Right hindlimb (tissue), 1 donor: ENCODE measurements at places on chromosomes 4 and X.

- peak; percentile 14 for DNase-seq
These were observed 842.1 kb upstream of the HTR2C start for GRCh38 chrX:113741744-113742143.

DNA sequence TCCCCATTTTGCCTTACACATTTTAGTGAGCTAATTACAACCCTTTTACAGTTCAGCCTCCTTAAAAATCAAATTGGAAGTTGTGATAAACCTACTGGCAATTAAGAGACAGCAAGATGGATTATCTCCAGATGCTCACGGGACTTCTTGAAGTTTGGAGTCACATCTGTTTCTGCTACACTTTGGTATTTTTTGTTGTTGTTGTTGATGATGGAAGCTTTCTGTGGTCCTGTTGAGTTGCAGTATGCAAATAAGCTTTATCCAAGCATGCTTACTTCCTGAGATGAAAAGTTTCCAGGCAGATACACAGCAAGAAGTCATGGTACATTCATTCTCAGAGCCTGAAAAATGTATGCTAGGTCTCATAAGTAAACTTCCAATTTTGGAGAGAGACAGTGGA lies 670.0 kb upstream of the AMOT start:
- DNase-seq, result no peak

DNA sequence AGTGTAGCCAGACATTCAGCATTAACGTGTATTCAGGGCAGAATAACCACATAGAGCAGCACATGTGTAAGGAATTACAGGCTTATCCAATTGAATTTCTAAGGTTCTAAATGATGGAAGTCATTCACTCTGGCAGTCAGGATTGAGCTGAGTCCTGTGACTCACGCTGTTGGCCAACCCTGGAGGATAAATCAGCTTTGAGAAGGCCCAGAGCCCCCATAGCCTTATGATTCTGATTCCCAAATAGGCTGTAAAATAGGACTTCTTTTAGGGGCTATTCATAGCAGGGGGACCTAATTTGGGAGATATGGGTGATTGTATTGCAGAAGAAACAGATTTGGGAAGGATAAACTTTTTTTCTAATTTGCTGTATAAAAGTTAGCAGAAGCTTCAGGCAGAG lies 8.1 kb upstream of the HPF1 start:
- DNase-seq, result no peak

DNA sequence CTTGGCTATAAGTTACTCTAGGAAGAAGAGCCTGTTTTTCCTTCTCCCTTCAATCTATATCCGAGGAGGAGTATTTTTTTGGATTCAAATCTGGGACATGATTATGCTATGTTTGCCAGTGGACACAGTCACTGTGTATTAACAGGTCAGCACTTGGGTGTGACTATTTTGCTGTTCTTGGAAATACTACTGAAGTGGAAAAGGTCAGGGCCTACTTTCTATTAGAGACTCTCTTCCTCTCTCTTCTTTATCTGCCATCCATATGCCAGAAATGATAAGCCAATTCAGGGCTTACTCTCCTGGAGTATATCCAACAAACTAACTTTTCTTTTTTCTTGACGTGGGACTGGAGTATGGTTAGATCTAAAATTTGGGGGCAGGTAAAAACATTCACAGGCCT lies 40.5 kb downstream of the MID1IP1 start:
- DNase-seq, result no peak

DNA sequence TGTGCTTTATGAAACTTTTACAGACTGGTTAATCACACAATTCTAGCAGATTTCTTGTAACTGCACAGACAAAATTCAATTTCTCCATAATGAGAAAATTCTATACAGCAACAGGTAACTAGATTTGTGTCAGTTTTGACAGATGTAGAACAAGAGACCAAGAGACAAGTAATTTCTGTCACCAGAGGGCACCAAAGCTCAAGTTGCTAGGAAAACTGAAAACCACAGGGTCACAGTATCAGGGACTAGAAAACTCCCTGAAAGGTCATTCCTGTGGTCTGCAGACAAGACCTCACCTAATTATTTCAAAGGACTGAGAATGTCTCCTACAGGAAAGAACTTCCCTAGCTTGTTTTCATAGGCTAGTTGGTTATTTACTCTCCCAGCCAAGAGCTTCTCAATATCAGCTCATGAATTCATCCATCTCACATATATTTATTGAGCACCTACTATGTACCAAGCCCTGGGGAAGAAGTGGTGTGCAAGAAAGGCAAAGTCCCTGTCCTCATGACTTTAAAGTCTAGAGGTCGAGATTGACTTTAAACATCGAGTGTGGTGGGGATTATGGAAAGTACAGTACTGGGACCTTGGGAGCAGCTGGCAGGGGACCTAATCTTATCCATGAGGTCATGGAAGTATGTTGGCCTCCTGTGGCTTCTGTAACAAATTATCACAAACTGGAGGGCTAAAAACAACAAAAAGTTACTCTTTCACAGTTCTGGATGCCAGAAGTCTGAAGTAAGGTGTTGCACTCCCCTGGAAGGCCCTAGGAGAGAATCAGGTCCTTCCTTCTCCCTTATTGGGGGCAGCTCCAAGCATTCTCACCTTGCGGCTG lies 47.8 kb upstream of the SETD7 start:
- DNase-seq, result no peak

DNA sequence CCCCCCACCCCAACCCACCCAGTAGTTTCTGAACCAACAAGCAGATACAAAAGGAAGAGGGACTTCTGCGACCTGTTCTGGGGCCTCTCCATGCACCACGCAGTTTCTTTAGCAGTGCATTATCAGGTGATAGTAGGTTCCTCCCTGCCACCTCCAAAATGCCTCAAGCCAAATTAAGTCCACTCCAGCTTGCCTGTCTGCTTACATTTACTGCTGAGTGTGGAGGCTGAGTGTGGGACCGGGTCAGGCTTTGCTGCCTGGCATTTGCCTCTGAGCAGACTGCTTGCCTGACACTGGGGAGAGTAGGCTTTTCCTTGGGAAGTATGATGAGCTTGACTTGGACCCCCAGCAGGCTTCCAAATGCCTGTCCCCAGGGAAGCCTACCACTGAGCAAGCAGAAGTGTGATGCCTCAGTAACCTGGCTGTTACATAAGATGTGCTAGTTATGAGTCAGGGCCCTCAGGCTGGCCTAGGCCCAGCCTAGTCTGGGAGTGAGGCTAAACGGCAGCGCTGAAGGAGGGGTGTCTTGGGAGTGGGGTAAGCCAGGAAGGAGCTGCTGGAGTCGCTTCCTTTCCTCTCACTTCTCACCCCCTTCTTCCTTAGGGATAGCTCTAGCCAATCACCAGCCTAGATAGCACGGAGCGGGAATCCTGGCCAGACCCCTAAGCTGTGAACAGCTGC lies 9.0 kb downstream of the TSC22D3 start:
- peak; percentile 53 for DNase-seq

DNA sequence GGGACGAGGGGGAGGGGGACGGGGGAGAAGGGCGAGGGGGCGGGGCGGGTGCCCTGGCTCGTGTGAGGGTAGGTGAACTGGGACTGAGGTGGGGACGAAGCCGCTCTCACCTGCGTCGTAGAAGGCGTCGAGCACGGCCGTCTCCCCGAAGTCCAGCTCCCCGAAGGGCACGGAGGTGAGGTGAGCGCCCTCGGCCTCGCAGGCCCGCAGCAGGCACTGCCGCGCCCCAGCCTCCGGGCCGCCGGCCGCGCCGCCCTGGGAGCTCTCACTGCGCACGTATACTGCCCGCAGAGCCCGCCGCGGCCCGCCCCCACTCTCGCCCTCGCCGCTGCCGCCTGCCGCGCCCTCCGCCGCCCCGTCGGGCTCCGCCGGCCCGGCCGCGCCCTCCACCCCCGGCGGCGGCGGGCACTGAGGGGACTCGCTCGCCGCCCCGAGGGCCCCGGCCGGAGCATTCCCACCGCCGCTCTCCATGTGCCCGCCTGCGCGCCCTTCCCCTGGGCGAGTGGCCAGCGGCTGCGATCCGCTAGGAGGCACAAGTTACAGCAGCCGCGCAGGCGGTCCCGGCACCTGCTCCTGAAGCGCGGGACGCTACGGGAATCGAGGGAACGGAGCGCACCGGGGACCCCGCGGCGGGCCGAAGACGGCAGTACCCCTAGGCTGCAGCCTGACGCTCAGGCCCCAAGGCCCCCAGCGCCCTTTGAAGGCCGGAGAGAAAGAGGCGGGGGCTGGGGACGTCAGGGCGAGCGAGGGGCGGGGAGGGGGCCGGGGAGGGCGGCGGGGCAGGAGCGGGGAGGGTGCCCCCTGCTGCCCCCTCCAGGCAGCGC lies at the start of gene MAP3K15:
TSS of gene MAP3K15 (minus strand) at position 718 of the 824 bp plus-strand sequence. CDS start at position 471, 247 bp downstream.
- peak; percentile 21 for DNase-seq

DNA sequence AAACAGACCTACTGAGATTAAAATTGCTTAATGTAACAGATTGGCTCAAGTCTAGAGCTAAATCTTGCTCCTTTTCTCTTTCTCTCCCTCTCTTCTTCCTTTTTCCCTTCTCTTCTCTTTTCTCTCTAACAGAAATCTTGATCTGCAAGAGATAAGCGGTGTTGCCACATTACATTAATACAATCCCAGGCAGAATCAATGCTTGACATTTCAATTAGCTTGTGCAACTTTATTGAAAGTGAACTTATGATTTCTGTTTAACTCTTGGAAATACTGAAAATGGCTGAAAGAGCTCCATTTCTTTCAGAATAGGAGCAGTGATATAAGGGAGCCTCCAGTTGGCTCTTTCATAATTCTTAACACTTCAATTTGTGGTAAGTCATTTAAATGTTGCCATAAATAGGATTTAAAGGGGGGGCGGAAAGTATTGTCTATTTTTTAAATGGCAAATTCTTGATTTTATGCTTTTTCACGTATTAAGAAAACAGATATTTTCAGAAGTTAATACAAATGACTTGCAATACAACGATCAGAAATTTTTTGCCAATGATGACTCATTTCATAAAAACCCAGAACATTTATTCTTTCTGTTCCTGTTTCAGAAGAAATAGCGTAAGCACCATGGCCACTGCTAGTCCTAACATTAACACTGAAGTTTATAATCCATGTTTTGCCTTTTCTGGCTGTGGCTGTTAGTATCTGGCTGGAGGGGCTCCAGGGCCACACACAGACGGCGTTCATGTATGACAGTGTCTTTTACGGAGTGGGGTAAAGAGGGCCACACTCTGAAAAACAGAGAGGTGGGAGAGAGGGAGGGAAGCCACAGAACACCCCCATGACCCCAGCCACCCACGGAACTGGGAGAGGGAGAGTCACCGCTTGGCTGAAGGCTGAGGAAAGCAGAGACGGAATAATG lies 115.7 kb upstream of the FAT1 start:
- DNase-seq, result no peak

GRCh38 chrX:54182194-54182863 lies 725 bp downstream of the FAM120C start:
- peak; percentile 49 for DNase-seq

DNA sequence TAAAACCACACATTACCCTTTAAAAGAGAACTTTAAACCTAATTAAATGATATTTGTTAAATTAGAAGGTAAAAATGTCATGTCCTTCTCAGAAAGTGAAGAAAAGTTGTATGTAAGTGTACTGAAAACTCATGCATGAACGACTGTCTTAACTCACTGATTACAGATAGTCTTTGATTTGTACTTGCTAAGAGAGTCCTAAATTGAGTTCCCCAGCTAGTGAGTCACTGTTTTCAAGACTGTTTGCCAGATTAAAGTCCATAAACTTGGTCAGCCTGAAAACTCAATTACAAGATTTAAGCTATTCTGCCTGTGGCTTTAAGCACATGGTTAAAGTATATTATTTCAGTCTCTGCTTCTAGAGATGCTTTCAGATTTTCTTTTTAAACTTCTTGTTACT lies 124.9 kb upstream of the ZCCHC13 start:
- no peak for DNase-seq

DNA sequence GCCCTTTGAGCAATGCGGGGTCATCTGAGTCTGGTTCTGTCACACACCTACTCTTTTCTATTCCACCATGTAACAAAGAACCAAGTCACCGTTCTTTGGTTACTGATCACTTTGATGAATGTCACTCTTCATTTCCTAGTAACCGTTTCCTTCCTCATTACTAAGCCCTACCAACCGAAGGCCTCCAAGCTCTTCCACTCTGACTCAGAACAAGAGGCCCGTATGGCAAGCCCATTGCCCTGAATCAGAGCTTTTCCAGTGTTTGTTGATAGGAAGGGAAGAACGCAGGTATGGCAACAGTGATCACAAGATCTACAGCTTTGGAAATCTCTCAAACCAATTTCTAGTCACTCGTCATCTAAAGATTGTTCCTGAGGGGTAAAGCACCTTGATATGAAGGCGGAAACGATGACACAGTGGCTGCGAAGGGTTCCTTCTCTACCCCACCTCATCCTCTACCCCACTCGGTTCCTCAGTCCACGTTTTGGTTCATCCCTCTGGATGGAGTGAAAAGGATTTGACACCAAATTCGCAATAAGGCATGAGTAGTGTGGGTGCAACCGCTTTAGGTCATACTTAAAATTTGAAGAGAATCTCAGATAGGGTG lies 28.0 kb upstream of the CD40LG start:
- DNase-seq, result no peak

- DNase-seq, result no peak
These were observed 168.5 kb upstream of the MAP3K15 start for GRCh38 chrX:19683817-19684216.

DNA sequence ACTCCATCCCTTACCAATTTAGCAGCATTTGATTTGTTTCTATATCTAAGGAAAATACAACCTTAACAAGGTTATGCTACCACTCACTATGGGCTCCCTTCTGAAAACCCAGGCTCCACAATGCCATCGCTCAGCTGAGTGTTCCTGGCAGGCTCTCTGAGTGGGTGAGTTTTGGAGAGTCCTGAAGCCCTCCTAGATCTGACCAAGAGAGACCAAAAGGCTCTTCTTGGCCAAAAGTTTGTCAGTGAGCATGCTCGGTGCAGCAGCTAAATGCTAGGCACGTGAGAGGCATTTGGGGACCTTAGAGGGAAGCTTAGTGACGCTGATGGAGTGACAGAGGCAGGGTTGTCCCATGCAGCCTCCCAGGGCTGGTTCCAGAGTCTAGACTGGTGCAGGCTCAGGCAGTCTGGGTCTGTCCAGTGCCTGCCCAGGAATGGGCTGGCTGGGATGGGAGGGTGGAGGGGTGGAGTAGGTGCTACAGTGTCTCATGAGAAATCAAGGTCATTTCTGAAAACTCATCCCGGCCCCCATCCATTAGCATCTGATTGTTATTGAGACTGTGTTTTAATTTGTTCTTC lies 346.8 kb downstream of the NR3C2 start:
- DNase-seq, result no peak

GRCh38 chr4:54032558-54033135 lies 31.8 kb downstream of the CHIC2 start:
- DNase-seq, result no peak

DNA sequence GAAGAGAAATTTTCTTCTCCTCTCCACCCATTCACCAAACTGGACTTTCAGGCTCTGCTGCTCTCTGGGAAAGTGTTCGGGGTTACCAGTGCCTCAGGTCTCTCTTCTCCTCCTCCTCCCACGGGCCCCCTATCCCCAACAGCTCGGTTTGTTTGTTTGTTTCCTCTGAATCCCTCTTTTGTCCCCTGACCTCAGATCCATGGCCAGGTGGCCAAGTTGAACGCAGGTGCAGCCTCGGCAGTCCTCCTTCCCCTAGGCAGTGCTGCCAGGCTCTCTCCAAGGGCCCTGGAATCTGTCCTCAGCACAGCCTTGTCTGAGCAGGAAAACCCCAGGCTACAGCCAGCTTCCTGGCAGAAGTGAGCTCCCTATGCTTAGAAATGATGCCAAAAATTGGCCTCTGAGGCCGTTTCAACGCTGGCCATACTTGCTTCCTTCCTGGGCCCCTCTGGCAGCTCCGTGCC lies 60.0 kb downstream of the FHDC1 start:
- DNase-seq, result peak; percentile 29

- DNase-seq, result no peak
These were observed 133.0 kb upstream of the LEF1 start for GRCh38 chr4:108301545-108302251.

- DNase-seq, result no peak
These were observed at the start of gene RIBC1 for GRCh38 chrX:53422861-53423306. Gene RIBC1, plus strand, starts transcription at chrX:53422873. Its CDS starts 3,404 bp downstream, at chrX:53426277.

- DNase-seq, result no peak
These were observed 273.2 kb downstream of the ADGRL3 start for GRCh38 chr4:61473306-61473705.
